ENCODE measurements at places on chromosomes 7 and 10.

DNA sequence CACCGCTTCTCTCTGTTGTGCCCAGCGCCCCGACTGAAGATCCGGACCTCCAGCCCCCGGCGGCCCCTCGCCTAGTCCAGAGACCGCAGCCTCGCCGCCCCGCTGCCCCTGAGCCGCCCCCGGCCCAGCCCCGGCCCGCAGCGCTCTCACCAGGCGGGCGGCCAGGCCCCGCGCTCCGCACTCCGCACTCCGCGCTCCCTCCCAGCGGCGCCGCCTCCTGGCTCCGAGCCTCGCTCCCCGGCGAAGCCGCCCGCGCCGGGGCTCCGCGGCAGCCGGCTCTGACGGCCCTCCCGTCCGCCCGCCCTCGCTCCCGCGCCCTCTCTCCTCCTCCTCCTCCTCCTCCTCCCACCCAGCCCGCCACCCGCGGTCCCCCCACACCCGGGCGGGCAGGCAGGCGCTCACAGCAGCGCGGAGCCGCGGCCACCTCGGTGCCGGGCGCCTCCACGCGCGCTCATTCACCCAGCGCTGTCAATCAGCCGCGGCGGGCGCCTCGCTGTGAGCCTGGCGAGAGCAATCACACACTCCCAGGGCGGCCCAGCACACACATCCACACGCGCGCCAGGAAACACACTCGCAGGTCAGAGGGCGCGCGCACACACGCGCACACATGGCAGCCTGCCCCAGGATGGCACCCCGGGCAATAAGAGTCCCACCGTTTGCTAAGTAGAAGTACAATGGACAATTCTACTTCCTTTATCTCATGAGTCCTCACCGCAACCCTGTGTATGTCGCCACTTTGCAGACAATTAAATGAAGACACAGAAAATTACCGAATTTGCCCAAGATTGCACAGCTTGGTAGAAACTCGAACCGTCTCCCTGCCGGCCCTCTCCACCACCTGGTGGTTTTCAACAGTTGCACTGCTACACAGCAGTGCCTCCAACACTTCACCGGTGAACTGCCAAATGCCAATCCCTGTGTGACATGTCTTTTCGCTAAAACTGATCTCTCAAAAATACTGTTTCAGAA lies at the start of gene PRRT4:
TSS of gene PRRT4 (minus strand) at position 280 of the 969 bp plus-strand sequence.
- no peak for DNase-seq

- DNase-seq, result no peak
Measured at GRCh38 chr7:158564663-158565035, 23.0 kb downstream of the PTPRN2 start.

- no peak for DNase-seq
Measured at GRCh38 chr7:47326808-47327207, 255.1 kb downstream of the TNS3 start.

GRCh38 chr7:116212869-116213268 lies 2.5 kb downstream of the TES start:
- no peak for DNase-seq

DNA sequence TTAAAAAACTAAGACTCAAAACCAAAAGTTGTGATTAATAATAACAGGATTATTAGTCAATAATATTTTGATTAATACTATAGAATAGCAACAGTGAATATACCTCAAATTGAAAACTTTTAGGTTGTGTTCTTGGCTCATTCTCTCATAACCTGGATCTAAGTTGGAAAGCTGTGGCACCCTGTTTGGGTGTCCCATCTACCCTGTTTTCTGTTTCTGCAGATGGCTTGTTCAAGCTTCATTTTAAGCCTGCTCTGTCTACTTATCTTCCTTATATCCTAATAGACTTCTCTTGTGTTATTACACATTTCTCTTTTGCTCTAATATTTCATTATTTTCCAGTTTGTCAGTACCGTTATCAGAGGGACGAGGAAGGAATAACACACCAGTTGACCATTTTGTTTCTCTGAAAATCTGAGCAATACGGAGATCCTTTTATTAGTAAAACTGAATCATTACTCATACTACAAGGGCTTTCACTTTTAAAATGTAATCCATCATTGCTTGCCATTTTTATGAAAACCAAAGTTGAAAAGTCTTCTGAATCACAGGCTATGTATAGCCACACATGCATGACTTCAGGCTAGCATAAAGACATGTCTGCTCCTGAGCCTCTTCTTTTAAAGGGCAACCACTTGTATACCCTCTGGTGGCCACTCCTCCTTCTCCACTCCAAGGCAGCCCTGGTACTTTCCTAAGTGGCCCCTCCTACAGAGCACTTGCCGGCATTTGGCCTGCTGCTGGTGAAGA lies 22.3 kb downstream of the COX15 start:
- peak; percentile 22 for DNase-seq

DNA sequence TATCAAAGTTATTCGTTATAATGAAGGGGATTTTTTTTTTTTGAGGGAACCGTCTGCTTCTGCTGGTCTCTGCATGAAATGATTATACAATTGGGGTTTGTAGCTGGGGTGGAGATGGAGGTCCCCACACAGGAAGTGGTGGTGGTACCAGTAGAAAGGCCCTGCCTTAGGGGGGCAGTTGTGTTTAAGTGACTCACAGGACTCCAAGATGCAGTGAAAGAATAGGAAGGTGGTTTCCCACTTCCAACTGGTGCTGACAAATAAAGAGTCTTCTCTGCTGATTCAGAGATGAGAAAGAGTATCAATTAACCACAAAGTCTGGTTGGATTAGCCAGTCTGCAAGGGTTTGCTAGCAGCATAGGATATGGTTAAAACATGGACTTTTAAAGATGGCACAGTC lies 376.0 kb downstream of the SORCS3 start:
- no peak for DNase-seq

- DNase-seq, result no peak
Measured at GRCh38 chr10:43193496-43194080, 55.3 kb downstream of the CSGALNACT2 start.

DNA sequence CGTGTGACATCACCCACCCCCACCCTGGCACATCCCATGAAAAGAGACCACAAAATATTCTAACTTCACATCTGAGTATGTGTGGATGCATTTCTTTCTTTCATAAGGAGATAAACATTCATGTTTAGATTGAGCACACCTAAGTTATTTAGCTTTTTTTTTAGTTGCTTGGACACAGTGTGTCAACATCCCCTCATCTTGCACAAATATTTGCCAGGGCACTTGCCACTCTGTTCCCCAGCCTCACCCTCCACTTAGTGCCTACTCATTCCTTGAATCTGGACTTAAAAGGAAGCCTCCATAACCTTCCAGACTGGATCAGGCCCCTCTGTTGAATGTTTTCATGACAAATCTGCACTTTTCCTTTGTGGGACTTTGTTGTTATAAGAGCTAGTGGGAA lies 338.9 kb upstream of the IGFBP3 start:
- no peak for DNase-seq
